ENCODE measurements at places on chromosomes 12 and 14.
A peak's percentile ranks its signal among the peaks of the same experiment; 100 is the strongest.

GRCh38 chr14:99971941-99972747, 93.1 kb upstream of the EVL start:
- peak; percentile 11 for DNase-seq

DNA sequence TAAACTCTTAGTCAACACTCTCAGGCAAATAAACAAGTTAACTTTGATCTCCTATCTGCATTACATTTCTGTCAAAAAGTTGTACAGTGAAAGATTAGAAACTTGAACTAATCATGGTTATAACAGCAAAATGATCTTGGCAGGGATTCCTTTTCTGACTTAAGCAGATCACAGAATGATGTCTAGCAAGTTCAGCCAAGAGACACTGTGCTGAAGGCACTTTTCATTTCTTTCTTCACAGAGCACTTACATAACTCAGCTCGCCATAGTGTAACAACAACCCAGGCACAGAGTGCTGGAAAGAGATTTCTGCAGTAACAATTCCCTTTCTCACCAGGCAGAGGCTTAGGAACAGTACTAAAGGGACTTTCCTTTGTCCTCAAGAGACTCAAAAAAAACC, 19.6 kb upstream of the CSRP2 start:
- no peak for DNase-seq

- DNase-seq, result no peak
Observed at GRCh38 chr12:100345020-100345767, 11.7 kb upstream of the SLC17A8 start.

DNA sequence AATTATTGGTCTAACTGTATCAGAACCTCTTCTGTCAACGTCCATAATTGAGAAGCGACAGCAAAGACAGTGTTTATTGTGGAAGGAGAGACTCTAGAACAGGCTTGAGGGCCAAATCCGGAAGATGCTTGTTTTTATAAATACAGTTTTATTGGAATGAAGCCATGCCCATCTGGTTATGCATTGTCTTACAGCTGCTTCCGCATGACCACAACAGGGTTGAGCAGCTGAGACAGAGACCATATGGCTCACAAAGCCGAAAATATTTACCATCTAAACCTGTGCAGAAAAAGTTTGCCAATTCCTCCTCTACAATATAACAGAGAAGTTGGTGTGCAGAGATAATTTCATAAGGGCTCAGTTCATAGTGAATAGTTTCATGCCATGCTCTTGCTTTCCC, 24.5 kb downstream of the PRKAB1 start:
- DNase-seq, result no peak

DNA sequence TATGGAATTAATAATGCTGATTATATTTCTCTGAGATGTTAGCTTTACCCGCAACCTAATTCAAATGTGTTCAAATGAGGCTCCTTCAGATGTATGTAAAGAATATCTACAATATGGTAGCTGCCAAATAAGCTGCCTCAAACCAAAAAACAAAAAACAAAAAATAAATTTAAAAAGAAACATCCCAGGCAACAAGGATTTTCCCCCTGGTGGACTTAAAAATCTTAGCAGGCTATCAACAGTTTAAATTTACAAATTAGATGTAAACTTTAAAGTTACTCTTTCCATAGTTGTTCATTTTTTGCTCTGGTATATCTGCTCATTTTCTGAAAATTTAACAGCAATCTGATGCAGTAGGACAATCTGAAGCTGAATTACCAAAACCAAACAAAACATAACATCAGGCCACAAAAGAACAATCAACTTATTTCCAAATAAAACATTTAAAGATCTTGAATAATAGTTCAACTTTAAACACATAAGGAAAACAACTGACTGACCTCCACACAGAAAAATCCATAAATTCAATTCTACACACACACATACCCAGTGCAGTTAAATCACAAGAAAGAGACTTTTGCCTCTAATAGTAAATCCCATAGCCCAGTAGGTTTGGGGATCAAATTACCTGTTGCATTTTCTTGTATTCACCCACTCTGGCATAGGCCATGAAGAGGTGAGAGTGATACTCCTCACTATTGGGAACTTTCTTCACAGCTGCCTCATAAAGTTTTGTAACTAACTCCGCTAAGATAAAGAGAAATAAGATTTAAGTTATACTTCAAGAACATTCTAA, 21.3 kb downstream of the NAA25 start:
- no peak for DNase-seq

DNA sequence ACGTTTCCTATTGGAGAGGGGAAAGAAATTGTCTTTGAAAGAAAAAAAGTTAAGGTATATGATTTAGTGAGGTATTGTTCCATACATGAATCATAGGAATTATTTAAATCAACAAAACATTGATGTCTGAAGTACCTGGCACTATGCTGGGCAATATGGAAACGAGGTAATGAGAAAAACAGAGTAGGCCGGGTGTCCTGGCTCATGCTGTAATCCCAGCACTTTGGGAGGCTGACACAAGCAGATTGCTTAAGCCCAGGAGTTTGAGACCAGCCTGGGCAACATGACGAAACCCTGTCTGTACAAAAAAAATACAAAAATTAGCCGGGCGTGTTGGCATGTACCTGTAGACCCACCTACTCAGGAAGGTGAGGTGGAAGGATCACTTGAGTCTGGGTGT, 45.9 kb downstream of the AEBP2 start:
- no peak for DNase-seq

DNA sequence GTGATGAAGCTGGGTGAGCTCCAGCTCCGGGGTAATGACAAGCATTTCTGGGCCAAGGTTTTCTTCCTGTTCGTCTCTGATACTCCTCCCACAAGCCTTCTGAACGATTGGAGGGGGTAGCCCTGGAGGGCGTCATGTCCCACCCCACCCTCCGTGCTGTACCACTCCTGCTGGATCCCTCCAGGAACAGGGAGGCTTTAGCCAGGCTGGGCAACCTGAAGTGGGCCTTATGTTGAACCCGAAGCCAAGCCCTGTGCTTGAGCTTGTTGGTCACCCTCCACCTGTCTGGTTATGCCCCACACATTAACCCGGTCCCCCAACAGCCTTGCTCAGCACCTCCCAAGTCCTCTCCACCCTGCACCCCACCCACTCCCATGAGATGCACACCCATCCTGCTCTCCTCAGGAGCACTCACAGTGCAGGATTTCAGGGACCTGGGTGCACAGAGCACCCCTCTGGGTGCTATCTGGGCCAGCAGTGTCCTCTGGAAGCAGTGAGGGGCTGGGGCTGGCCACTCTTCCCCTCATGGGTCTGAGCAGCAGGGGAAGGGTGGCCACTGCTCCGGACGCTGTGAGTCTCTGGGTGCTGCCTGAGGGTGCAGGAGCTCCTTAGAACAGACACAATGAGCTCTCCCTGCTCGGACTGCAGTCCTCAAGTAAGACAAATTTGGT, 6.8 kb upstream of the KRT83 start:
- DNase-seq, result no peak

- no peak for DNase-seq
Observed at GRCh38 chr12:47816403-47817271, 3.1 kb downstream of the HDAC7 start.

- DNase-seq, result no peak
Observed at GRCh38 chr12:107091989-107092641, 1.2 kb downstream of the CRY1 start.

GRCh38 chr12:111408116-111408440, 2.4 kb downstream of the SH2B3 start:
- no peak for DNase-seq

DNA sequence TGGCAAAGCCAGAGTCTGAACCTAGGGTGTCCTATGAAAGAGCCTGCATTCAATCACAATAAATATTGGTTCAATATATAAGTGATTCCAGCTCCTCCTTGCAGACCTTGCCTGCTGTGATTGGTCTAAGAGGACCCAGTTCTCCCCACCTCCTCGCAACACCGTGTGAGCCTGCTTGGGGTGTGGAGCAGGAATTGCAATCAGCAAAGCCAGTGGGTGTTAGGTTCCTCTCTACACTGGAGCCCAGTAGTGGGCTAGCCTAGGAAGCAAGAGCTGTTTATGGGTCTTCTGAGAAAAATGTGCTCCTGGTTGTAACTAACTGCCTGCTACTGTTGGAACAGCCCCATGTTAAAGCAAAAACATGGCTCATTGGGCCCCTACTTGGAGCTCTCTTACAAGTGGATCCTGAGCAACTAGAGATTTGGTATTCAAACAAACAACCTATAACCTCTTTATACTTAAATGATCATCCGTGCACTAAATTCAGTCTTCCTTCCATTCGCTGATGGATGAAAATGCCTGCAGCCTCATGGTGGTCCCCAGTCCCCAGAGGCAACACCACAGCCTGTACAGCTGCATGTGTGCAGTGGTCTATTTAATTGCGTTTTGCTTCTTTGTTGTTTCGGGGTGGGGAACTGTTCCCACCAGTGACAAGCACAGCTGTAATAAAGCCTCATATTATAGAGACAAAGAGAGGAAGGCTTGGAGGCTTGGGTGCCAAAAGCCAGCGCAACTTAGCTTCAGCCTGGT, 3.7 kb upstream of the SELPLG start:
- no peak for DNase-seq

DNA sequence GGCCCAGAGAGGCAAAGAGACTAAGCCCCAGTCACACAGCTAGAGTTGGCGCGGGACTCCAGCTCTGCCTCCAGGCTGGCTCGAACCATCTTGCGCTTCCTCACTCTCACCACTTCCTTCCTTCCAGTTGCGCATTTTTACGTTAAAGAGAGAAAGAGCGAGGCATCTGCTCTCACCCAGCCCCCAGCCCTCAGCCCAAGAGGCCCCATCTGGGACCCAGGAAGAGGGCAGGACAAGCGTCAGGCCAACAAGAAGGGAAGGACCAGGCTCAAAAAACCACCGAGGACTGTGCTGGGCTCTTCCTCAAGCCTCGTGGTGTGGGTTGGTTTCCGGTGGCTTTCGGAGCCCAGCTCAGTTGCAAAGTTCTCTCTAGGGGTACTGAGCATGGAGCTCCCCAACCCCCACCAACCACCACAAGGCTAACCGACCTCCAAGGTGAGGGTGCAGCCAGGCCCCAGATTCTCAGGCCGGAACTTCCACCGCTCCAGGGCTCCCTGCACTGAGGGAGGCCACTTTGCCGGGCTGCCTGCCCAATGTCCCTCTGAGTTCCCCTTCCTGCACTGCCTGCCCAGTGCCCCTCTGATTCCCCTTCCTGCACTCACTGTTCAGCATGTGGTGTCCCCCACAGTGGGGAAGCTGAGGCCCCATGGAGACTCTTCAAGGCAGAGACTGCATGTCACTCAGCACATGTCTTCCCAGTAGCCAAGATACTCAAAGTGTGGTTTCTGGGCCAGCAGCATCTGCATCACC, 35.9 kb downstream of the TESC start:
- DNase-seq, result no peak

DNA sequence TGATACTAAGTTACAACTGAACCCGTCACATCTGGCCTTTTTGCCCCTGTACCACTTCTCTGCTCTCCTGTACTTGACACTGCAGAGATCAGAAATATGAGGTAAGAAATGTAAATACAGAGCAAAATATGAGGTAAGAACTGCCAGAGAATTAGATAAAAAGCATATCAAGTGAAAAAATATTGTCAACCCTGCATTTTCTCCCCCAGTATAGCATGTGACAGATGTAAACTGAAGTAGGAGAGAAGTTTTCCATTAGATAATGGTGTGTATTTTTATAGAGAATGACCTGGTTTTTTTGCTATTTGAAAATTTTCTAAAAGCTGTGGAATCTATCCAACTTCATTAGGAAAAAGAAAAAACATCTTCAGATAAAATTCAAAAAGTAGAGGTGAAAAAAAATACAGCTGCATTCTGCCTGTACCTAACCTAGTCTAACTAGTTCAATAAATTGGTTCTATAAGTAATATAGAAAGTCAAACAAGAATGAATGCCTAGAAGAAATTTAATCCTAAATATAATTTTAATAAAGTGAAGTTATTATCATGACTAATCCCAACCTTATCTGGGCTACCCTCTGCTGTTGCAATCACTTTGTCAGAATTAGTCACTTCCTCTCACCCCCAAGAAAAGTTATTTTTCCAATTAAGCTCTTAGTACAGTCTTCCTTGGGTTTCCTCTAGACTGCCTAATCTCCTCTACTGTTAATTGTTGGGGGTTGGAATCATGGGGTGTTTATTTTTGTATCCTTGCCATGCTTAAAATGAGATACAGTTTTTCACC, 210.0 kb downstream of the RASSF9 start:
- DNase-seq, result no peak

GRCh38 chr14:75612157-75612556, 33.7 kb downstream of the FLVCR2 start:
- DNase-seq, result no peak

GRCh38 chr12:92665496-92665895, 37.3 kb upstream of the PLEKHG7 start:
- DNase-seq, result no peak

DNA sequence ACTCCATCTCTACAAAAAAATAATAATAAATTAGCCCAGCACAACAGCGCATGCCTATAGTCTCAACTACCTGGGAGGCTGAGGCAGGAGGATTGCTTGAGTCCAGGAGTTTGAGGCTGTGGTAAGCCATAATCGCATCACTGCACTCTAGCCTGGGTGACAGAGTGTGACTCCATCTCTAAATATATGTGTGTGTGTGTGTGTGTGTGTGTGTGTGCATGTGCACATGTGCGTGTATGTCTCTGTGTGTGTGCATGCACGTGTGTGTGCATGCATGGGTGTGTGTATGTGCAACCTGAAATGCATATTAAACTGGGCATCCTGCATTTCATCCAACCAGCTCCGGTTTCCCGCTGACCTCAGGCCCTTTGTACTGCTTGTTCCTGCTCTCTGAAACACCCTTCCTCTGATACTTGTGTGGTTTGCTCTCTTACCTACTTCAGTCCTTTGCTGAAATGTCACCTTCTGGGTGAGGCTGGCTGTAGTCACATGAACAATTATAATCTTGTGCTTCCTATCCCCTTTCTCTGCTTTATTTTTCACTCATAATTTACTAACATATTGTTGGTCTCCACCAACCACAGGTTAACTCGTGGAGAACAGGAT, 46.9 kb downstream of the PHLDA1 start:
- no peak for DNase-seq

DNA sequence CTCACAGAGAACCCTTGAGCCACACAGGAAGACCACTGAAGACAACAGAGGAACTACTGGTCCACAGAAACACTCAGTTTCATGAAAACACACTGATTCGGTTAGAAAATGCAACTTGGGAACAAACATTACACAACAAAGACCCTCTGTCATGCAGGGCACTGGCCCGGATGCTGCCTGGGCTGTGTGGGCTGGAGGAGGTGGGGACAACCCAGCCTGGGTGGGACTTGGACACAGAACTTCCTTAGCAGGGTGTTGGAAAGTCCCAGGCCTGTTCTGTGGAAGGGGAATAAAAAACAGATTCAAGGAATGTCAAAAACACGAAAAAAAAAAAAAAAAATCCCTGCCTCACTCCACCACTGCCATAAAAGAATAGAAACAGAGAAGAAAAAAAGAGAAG, 181.0 kb downstream of the MON2 start:
- no peak for DNase-seq

GRCh38 chr14:76761960-76762410, 717 bp downstream of the VASH1 start:
- DNase-seq, result no peak
